Activated CD4-positive, alpha-beta T cell treated with anti-CD3 and anti-CD28 coated beads, Interleukin-2, amount 50 U/mL, for 1 hour (primary cell): ENCODE measurements at places on chromosomes 16 and 17.

DNA sequence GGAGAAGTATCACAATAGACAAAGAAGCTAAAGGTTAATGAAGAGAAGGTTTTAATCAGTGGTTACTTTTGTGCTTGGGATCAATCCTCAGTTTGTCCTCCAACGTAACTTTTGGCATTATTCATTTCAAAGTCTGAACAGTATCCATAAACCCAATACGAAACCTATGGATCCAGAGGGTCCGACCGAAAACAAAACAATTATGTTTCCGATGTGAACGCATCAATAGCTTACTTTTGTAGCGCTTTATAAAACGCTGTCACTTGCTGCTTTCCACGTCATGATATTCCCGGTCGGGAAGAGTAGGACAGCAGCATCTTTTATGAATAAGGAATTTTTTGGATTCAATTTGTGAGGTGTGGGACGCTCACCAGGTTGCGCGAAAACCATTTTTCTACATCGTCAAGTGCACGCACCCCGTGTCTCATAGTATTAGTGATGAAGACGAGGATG lies 383.8 kb downstream of the ZFHX3 start:
- DNase-seq: no peak

- DNase-seq: no peak
Measured at GRCh38 chr17:61064087-61064951, 335.3 kb upstream of the TBX2 start.

DNA sequence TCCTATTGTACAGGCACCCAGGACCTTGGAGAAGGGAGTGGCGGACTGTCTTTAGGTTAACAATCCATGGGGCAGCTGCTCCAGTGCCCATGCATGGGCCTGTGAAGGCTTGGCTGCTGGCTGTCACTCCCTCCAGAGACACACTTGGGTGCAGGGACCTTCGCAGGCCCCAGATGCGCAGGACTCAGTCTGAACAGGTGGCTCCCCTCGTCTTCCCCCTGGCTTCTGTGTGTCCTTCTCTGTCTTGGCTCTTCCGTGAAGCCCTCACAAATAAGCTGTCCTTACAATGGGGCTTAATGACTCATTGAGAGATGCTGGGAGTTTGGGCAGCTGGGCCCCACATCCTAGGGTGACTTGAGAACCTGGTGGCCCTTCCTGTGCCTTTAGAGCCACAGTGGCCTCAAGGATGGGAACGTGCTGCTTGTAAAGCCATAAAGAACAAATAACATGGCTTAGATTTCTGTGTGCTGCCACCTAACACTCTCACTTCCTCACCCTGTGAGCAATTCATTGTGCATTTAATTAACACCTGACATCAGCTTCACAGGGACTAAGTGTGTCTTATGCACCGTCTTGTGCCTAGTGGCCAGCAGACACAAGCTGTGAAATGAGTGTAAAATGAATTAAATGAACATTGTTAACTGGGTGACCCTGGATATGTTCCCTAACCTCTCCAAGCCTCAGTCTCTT lies 340.7 kb downstream of the SNX29 start:
- DNase-seq: no peak

DNA sequence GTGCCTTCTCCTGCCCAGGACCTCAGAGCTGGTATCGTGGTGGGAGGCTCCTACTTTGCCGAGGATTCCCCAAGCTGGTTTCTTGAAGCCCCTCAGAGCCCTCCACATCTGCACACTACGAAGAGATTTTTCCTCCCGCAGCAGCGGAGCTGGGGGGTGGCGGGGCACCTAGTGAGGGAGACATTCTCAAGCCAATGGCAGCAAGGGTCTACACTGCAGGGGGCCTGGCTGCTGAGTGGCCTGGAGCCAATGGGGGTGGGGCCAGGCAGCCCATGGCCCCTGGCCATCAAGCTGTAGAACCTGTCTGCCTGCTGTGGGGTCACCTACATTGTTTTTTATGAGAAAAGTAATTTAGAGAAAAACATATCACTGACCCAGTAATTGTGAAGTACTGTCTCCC lies 5.0 kb downstream of the SLC26A11 start:
- DNase-seq: no peak

GRCh38 chr16:4244254-4245076 lies 2.6 kb upstream of the SRL start:
- DNase-seq: no peak

DNA sequence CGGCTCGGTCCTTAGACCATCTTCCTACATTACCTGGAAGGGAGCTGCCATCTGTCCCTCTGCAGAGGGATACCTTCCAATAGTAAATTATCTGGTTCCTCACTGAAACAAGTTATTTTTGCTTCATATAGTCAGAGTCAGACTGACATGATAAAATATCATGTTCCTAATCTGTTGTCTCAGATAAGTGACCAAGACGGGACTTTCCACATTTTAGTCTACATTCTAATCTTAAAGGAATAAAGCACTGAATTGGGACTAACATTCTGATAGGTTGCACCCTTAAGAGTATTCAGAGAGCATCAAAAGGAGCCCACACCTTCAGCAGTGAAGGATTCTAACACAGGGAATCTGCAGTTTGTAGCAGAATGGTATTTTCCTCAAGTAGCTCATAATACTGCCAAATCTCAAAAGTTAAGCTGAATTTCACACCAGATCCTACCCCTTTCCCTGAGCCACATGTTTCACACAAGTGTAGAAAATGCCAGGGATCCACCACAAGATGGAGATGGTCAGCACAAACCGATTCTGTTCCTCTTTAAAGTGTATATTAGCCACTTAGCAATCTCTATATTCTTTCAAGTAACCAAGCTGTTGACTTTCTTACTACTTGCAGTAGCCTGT lies 13.4 kb downstream of the GINS2 start:
- DNase-seq: no peak
